Activated effector memory CD4-positive, alpha-beta T cell treated with anti-CD3 and anti-CD28 coated beads, Interleukin-2, amount 50 U/mL, for 16 hours (primary cell): ENCODE measurements at places on chromosomes 7 and 10.

DNA sequence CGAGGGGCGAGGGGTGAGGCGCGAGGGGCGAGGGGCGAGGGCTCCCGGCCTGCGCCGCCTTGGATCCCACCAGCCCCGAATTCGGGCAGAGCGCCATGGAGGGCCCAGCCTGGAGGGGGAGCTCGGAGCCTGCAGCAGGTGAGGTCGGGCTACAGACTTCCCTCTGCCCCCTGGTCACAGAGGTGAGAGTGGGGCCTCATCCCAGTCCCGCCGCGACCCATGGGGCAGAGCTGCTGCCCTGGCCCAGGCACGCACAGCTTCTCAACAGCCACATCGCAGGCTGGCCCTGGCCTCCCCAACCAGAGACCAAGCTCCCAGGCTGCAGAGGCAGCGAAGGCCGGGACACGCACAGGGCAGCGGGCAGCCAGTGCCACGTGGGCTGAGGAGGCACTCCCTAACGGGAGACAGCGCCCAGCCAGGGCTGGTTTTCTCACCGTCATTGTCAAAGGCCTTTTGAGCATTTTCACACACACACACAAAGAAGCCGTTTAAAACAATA lies 191.8 kb downstream of the PTPRN2 start:
- DNase-seq = no peak

GRCh38 chr7:130845581-130846085 lies 111.6 kb upstream of the KLF14 start:
- DNase-seq = no peak

DNA sequence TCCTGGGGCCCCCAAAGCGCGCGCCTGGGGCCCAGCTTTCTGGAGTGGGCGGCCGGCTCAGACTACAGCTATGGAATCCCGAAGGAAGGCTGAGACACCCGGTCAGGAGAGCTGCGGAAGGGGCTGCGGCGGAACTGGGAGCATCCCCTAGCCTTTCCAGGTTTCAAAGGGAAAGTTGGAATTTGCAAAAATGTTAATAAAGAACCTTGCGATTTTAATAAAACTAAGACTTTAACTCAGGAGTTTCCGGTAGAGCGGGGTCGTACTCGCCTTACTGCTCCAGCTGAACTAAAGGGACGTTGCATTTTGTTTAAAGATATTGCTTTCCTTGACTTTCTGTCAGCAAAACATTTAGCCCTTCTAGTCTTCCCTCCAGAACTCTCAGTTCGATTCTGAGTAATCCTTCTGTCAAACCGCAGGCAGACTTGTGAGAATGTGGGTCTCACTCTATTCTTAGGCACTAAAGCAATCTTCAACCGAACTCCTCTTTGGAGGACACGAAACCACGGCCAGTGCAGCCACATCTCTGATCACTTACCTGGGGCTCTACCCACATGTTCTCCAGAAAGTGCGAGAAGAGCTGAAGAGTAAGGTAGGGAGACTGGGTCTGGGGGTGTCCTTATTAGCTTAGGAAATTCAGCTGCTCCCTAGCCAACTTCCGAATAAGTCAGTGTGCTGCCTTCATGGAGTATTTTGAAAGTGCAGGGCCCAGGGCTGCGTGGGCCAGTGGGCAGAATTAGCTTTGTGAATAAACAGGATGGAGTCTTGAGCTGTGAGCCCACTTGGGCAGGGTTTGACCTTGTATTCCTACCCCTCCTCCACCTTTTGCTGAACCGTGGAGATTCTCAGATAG lies 1.9 kb downstream of the CYP26A1 start:
- no peak for DNase-seq

GRCh38 chr10:6995341-6995740 lies 415.3 kb upstream of the PRKCQ start:
- DNase-seq = no peak

- no peak for DNase-seq
Observed at GRCh38 chr10:89888321-89889070, 187.1 kb downstream of the KIF20B start.

DNA sequence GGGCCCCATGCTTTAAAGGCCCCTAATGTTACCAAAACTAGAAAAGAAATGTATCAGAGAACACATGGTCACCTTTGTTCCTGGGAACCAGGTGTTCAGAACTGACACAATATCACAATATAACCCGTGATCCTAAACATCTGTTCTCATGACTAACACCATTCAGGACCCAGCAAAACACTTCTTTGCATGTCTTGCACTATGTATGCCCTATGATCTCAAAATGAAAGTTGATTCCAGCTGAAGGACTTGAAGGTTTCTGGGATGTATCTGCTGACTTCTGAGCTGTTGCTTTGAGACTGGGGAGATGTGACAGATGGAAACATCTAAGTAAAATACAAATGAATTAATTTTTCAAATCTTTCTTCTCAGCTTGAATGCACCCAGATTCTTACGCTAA lies 37.5 kb upstream of the PIK3CG start:
- DNase-seq = no peak

DNA sequence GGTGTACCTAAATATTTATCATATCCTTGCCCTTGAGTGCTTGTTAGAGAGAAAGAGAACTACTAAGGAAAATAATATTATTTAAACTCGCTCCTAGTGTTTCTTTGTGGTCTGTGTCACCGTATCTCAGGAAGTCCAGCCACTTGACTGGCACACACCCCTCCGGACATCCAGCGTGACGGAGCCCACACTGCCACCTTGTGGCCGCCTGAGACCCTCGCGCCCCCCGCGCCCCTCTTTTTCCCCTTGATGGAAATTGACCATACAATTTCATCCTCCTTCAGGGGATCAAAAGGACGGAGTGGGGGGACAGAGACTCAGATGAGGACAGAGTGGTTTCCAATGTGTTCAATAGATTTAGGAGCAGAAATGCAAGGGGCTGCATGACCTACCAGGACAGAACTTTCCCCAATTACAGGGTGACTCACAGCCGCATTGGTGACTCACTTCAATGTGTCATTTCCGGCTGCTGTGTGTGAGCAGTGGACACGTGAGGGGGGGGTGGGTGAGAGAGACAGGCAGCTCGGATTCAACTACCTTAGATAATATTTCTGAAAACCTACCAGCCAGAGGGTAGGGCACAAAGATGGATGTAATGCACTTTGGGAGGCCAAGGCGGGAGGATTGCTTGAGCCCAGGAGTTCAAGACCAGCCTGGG lies 11.4 kb downstream of the SERPINE1 start:
- peak; percentile 94 for DNase-seq

DNA sequence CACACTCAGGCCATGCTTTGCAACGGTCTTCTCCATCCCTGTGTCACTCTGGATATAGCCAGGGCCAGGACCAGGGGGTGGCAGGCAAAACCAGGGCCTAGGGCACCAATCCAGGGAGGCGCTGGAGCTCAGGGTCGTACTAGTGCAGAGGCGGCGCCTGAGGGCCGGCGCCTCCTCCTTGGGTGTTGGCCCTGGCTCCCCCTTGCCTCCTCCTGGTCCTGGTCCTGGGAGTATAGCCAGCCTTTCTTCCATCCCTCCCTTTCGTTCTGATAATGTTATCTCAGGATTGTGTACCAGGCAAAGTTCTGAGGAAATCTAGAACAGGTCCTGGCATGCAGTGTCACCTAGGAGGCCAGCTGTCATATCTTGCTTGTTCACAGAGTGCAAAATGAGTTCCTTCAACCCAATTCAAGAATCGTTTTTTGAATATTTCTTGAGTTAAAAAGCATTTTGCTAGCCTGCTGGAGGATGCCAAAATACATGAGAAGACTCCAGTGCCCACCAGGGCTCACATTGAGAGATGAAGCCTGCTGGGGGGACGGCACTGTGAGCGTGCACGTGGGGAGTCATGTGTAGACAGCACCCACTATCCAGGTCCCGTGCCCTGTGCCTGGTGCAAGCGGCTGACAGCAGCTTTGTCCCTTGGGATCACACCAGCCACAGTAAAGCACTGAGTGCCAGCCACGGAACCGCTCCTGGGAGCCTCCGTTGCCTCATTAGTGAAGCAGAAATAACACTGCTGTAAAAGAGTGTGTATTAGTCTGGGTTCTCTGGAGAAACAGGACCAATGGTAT lies 106.9 kb upstream of the C7orf33 start:
- no peak for DNase-seq

- DNase-seq = no peak
Observed at GRCh38 chr10:35451151-35452016, 115.1 kb downstream of the CCNY start.

GRCh38 chr10:75765789-75766096 lies 334.3 kb downstream of the LRMDA start:
- no peak for DNase-seq

GRCh38 chr10:102327641-102328040 lies 67.9 kb upstream of the NFKB2 start:
- DNase-seq = no peak
